ENCODE measurements at places on chromosomes 5 and 9.

GRCh38 chr9:88300556-88300955 lies 87.7 kb upstream of the SPIN1 start:
- no peak for DNase-seq

GRCh38 chr9:112550531-112550930 lies 63.9 kb downstream of the KIAA1958 start:
- no peak for DNase-seq

GRCh38 chr5:172670005-172670402 lies 28.9 kb downstream of the NEURL1B start:
- DNase-seq, result no peak

DNA sequence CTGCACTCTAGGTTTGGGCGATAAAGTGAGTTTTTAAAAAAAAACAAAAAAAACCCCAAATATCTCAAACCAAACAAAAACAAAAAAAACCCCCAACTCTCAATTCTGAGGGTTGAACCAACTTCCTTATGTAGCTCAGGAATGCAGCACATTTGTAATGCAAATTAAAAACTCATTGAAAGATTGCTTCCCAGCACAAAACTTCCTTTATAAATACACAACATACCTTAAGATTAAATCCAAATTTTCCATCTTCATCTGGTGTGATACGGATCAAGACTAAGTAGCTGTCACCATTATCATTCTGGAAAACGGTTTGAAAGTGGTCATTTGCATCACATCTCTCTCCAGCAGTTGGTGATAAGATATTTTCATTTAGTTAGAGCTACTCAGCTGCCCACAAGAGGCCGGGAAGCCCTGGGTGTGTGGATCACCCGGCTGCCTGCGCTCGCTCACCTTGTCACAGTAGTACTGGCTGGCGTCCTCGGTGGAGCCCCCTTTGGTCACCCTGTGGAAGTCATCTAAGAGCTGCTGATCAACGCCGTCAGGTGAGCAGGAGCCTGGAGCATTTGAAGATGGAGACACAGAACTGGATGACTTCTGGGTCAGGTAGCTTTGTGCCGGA lies 88.2 kb downstream of the PTPN3 start:
- no peak for DNase-seq

GRCh38 chr5:95878417-95879323 lies 56.1 kb upstream of the GLRX start:
- DNase-seq, result no peak

GRCh38 chr5:43305948-43306565 lies 7.2 kb downstream of the HMGCS1 start:
- no peak for DNase-seq

DNA sequence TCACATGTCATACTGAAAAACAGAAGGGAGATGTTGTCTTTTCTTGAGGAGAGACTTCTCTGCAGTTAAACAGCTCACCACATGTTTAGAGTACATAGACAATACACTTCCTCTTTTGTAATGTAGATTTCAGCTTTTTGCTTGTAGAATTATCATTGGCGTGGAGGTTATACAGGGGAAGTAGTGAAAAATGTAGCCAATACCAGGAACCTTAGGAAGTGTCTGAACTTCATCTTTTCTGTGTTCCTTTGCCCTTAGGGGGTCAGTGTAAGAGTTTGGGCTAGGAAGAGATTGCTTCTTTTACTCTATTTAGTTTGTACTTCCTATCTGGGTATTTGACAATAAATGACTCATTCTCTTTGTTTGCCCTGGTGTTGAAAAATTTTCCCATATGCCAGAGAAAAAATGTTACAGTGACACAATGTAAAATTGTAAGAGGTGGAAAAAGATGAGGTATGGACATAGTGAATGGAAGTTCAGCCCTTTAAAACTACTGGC lies 21.0 kb upstream of the CDKN2B start:
- DNase-seq, result no peak

All from NCI-H1436 treated with DMSO at 0.1 percent for 48 hours (cell line).